ENCODE measurements at places on chromosomes 11 and 22.

GRCh38 chr11:36751335-36751781 is 153.3 kb upstream of the RAG2 start:
- no peak for DNase-seq

DNA sequence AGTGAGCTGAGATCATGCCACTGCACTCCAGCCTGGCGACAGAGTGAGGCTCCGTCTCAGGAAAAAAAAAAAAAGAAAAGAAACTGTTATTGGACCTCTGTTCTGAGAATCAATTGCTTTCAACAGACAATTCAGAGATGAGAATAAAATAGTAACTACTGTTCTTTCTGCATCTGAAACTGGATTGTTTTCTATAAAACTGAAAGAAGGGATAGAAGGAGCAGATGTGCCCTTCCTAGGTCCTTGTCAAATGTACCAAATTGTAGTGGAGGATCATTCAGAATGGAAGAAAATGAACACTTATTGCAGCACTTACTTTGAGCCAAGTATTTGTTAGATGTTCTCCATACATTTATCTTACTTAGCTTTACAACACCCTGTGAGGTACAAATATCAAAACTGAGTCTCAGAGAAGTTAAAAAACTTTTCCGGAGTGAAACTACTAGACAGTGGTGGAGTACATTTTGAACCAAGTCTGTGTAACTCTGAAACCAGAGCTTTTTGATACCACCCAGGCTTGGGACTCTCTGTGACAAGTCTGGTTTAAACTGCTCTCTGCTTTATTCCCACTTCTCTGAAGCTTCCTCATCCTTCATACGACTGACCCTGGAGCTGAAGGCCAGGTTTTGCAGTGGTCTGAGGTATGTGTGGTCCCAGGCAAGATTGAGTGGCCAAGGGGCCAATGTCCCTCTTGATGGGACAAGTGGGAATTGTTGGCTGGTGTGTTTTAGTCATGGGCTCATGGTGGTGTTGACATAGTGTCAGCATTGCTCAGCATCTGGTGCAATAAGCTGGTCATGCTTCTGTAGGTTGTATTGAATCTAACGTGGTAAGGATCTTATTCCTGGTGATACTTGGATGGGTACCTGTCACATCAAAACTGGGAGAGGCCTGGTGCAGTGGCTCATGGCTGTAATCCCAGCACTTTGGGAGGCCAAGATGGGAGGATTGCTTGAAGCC is 48.2 kb upstream of the CCDC134 start:
- DNase-seq: no peak

DNA sequence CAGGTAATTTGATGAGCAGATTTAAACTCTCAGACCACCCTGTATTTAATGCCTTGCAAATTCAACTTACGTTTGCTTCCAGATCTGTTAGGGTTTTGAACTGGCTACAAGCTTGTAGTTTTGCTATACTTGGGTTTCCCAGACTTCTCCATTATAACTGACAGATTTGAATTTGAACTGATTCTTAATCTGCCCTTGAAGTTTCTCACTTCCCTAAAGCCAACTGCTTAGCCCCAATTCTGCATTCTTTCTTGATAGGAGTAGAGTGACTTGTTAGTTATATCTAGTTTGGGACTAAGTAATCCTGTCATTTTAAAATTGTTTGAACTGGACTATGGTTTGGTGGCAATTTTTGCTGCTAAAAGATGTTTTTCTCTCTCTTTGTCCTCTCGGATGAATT is 9.7 kb downstream of the LAYN start:
- DNase-seq: no peak

DNA sequence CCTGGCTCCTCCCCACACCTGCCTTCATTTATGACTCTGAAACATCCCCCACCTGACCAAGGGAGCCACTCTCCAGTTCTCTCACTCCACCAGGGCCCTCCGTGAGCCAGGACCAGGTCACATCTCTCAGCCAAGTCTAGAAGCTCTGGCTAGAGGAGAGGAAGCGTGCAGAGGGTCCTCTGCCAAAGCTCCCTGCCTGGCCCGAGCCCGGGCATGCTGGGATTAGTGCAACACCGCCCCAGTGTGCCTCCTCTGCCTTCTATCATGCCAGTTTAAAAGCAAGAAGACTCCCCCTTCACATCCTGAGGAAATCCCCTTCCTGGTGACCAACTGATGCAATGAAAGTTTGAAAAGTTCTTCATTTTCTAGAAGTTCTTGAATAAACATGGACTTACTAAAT is 23.5 kb downstream of the TP53AIP1 start:
- DNase-seq: no peak

- DNase-seq: no peak
Measured at GRCh38 chr11:96051820-96052219, 127.9 kb upstream of the MTMR2 start.

- no peak for DNase-seq
Measured at GRCh38 chr11:78812513-78813293, 238.0 kb upstream of the NARS2 start.

DNA sequence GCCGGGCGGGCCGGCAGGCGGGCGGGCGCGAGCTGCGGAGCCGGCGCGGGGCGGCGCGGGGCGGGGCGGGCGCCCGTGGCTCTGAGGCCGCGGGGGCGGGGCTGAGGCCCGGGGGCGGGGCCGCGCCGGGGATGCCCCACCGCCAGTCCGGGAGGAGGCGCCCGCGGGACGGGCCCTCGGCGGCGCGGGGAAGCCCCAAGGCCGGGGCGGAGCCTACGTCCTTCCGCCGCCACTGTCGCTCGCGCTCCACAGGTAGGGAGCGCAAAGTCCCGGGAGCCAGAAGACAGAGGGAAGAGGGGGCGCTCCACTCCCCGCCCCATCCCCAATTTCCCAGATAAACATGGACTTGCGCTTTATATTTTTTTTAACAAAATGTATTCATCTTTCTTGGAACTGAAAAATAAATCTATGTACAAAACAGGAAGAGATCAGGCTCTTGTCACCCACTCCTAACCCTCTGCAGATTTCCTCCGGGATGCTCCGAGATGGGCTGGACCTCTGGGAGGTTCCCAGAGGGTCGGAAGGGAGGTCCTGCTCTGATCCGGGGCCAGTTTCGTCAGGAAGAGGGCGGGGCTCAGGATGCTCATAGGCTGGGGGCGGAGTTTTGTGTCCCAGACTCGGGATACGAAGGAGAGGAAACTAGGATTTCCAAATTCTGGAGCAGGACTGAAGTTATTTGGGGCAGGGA is at the start of gene MAP4K2:
TSS of gene MAP4K2 (minus strand) at position 57 of the 688 bp plus-strand sequence. CDS start 65 bp downstream, outside the sequence.
- DNase-seq: peak; percentile 85
